ENCODE measurements at places on chromosomes 7 and 10.

GRCh38 chr7:137094-137891, 55.1 kb upstream of the FAM20C start:
- no peak for DNase-seq

DNA sequence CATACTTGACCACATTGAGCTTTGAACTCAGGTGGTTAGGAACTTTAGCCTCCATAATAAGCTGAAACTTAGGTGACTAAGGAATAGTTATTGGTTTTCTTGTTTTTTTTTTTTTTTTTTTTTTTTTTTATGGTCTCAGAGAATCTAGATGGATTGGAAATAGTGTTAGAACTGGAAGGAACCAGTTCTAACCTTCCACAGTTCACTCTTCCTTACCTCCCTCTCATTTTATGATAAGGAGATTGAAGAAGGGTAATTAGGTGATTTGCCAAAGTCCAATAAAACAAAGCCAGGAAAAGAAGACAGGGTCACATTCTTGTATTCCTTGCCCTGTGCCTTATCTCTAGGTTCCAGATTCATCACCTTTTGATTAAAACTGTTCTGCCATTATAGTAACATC, 71.7 kb upstream of the STRIP2 start:
- DNase-seq: no peak

DNA sequence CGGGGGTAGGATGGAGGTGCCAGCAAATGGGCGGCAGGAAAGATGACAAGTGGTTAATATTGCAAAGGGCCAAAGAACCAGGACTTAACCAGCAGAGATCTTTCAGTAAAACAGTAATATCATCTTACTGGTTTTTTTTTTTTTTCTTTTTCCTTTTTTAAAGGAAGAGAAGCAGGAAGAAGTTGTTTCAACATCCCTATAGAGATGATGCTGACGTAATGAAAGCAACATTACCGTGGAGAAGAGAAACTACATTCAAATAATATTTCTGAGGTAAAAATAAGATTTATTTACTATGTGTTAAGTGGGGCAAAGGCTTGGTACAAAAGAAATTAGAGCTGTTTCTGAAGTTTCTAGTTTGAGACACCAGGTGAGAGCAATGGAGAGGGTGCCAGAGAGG, 11.0 kb downstream of the MINDY3 start:
- DNase-seq: no peak

GRCh38 chr10:124205432-124205831, 112.0 kb upstream of the CHST15 start:
- no peak for DNase-seq

GRCh38 chr10:76315240-76315639, 883.8 kb downstream of the LRMDA start:
- no peak for DNase-seq
